ENCODE measurements at places on chromosomes 5 and 9.

DNA sequence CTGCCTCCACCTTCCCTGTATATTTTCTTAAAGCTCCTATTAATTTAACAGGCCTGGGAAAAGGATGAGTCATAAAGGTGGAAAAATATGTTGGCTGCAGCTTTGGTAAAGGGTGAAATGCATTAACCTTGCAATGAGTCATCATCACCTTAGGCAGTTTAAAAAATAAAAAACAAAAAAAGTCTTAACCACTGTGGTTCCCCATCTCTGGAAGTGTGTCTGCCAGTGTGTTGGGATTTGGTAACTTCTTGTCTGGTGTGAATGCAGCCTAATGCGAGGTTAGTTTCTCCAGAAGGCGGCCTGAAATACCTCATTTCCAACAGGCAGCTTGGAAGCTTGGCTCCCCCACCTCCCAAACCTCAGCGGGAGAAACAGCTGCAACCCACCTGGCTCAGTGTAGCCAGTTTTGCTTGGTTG, 265.3 kb upstream of the GAS1 start:
- no peak for DNase-seq

DNA sequence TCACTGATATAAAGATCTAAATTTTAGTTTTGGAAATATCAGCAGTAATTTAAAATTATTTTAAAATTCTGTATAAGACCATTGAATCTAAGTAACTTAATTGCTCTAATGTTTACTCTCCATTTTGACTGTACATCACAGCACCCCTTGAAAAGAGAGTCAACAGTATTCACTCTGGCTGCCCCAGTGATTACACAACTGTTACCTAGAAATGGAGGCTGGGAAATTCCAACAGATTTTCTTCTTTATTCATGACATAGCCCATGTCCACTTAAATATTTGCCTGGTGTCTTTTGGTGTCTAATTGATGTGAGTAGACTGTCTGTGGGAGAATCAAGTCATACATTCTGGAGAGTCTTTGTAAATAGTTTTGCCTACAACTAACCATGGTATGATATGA, 301.8 kb upstream of the CDH6 start:
- DNase-seq: no peak

DNA sequence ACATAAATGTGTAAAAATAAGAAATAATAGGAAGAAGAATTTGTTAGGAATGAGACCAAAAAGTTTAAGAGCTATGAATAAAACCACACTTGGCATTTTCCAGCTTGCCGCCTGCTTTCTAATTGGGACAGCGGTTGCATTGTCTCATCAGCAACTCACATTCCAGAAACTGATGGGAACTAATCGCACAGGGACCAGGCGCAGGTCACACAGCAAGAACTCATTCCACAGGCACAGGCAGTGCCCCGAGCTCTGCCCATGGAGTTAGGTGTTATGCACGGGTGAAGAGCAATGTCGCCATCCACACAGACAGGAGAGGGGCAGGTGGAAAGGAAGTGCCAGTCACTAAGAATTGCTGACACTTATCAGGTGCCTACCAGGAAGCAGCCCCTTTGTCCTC, 279.9 kb downstream of the NSG2 start:
- DNase-seq: no peak

- DNase-seq: no peak
Measured at GRCh38 chr9:132324425-132324824, 30.4 kb downstream of the SETX start.

Data from stimulated activated CD4-positive, alpha-beta T cell treated with anti-CD3 and anti-CD28 coated beads, TNF-alpha, amount 100 ng/mL, for 1 hour (primary cell).